ENCODE measurements at places on chromosomes 7 and 10.
A peak's percentile ranks its signal among the peaks of the same experiment; 100 is the strongest.

- peak; percentile 51 for DNase-seq
These were observed 364.8 kb downstream of the SFMBT2 start for GRCh38 chr10:7045891-7046599.

GRCh38 chr10:2589196-2589595 is 478.2 kb upstream of the PFKP start:
- no peak for DNase-seq

DNA sequence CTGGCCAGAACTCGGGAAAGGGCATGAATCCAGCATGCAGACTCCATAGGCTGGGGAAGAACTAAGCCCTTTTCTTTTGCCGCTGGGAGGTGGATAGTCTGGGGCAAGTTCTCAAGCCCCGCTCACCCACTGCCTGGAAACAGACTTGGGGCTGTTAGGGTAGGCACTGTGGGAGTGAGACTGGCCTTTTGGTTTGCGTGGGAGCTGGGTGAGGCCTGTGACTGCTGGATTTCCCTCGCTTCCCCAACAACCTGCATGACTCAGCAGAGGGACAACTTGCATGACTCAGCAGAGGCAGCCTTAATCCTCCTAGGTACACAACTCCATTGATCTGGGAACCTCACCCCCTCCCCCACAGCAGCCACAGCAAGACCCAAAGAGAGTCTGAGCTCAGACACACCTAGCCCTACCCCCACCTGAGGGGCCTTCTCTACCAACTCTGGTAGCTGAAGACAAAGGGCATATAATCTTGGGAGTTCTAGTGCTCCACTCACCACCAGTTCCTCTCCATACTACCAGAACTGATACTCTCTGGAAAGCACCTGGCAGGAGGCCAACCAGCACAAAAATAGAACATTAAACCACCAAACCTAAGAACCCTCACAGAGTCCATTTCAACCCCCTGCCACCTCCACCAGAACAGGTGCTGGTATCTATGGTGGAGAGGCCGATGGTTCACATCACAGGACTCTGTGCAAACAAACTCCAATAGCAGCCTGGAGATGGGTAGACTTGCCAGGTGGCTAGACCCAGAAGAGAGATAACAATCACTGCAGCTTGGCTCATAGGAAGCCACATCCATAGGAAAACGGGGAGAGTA is 81.4 kb upstream of the LAMB4 start:
- no peak for DNase-seq

DNA sequence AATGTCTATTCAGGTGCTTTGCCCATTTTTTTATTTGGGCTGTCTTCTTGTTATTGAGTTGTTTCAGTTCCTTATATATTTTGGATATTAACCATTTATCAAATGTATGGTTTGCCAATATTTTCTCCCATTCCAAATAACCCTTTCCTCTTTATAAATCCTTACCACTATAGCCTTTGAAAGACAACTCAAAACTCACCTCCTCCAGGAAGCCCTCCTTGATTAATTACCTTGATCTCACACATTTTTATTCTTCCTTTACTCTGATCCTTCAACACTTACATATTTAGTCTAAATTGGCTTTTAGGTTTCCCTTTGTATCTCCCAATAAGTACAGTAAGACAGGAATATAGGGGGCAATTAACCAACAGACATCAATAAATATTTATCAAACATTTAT is 42.9 kb downstream of the NRCAM start:
- DNase-seq: no peak

DNA sequence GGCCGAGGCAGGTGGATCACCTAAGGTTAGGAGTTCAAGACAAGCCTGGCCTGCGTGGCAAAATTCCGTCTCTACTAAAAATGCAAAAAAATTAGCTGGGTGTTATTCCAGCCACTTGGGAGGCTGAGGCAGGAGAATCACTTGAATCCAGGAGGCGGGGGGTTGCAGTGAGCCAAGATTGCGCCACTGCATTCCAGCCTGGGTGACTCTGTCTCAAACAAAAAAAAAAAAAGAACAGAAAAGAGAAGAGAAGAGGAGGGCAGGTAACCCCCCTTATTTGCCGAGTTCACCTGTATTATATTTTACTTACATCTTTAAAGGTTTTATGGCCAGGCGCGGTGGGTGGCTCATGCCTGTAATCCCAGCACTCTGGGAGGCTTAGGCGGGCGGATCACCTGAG is 91.7 kb downstream of the RNF216 start:
- DNase-seq: no peak

DNA sequence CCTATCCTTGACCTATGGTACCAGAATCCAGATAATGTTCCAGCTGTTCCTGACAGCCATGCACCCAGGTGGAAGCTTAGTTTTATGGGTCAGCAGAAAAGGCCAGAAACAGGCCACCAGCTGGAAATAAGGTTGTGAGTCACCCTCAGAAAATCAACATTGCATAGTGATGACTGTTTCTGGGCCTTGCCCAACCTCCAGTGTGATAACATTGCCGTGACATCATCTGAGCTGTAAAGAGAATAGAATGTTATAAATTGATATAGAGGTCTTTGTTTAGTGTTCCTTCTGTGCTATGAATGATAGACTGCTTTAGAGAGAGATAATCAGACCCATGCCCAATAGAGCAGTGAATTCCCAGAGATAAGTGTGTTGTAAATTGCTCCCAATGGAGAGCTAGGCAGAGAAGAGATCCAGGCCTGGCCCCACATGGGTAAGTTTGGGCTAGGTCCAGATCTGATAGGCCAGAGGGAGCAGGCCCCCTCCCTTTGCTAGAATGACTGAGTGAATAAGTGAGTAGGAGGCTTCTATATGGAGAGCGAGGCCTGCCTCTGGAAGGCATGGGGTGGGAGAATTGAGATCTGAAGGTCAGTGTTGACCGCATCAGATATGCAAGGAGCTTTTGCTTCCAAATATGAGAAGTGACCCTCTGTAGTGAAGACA is 14.2 kb upstream of the HPS1 start:
- no peak for DNase-seq

GRCh38 chr7:105106473-105106872 is 92.5 kb downstream of the KMT2E start:
- no peak for DNase-seq

GRCh38 chr7:31006857-31007256 is 43.1 kb downstream of the GHRHR start:
- no peak for DNase-seq

GRCh38 chr7:2266911-2267310 is 24.9 kb downstream of the NUDT1 start:
- no peak for DNase-seq

- DNase-seq: no peak
These were observed 72.2 kb upstream of the COL13A1 start for GRCh38 chr10:69729326-69730048.

- no peak for DNase-seq
These were observed 46.8 kb downstream of the HIP1 start for GRCh38 chr7:75691793-75692543.

- DNase-seq: peak; percentile 22
These were observed 247.8 kb downstream of the CAMK1D start for GRCh38 chr10:12597176-12597575.

- DNase-seq: no peak
These were observed 9.7 kb upstream of the OR13A1 start for GRCh38 chr10:45325116-45325515.

All from NCI-H1417 (cell line).